ENCODE measurements at places on chromosomes 2 and 18. TPM values are rescaled to one million over a fixed set of nuclear protein-coding genes. Genes with fewer than 3 reads are reported as not detected.

Gene SAG
- total RNA-seq, result 14.7 TPM

Gene ABCG5
- total RNA-seq, result 0.96 TPM

Gene TUBB8B
- not detected for total RNA-seq

Gene BUB1
- total RNA-seq, result 11.6 TPM

Gene SCYGR4
- 1.4 TPM for total RNA-seq

Gene GALNT3
- 11.8 TPM for total RNA-seq

DNA sequence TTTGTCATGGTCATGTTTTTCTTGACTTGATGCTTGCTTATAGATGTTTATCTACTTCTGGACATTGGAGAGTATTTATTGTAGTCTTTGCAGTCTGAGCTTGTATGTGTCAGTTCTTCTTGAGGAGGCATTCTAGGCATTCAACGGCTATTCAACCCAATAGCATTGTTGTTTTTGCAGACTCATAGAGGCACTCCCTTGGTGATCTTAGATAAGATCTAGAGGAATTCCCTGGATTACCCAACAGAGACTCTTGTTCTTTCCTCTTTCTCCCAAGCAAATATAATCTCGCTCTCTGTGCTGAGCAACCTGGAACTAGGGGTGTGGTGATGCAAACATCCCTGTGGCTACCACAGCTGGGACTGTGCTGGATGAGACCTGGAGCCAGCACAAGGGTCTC lies 40.4 kb downstream of the SYT4 start:
- no peak for DNase-seq

GRCh38 chr2:171102802-171103201 lies 57.9 kb downstream of the TLK1 start:
- DNase-seq, result no peak

- DNase-seq, result no peak
These were observed 290.8 kb downstream of the PRKCE start for GRCh38 chr2:45942237-45942738.

GRCh38 chr2:105416156-105416555 lies 17.3 kb upstream of the FHL2 start:
- no peak for DNase-seq

- no peak for DNase-seq
These were observed 289.6 kb upstream of the SLC8A1 start for GRCh38 chr2:40741532-40741931.

- peak; percentile 76 for DNase-seq
These were observed 923 bp downstream of the FIGLA start for GRCh38 chr2:70789304-70790135.

- no peak for DNase-seq
These were observed 131.0 kb downstream of the PRKCE start for GRCh38 chr2:45782436-45782835.

DNA sequence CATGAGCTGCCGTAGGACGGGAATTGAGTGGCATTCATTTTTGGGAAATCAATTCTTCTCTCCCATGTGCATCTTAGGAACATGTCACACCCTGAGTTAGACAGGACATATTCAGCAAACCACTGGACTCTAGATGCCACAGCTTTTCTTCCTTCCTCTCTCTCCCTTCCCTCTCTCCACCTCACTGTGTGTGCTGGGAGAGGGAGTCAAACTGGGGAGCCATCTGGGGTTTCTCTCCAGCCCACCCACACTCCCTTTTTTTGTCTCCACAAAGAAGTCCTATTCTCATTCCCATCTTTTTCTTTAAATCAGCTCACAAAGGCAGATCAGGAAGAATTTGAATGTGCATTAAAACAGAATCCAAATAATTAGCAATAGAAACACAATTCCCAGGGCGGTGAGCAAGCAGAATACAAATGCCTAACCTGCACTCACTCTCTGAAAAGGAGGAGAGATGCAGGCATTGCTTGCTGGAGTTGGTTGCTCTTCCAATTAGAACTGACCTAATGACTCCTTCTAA lies 15.4 kb downstream of the CD28 start:
- DNase-seq, result no peak

- peak; percentile 73 for DNase-seq
These were observed 24.4 kb downstream of the NFE2L2 start for GRCh38 chr2:177239932-177240630.

DNA sequence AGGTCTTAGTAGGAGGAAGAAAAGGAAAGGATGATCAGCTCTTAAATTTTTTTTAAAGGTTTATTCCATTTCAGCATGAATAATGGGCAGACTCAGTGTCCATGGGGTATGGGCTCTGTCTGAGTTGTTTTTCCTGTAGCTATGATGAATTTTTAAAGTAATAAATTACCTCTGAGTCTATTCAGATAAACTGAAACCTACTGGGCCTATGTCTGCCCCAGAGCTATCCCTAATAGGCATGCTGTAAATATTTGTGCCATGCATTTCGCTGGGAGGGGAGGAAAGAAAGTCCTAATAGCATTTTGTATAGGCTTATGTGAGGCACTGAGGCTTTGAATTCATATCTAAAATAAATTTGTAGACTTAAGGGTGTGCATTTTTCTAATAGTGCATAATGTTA lies 210.4 kb upstream of the BOD1L2 start:
- no peak for DNase-seq

DNA sequence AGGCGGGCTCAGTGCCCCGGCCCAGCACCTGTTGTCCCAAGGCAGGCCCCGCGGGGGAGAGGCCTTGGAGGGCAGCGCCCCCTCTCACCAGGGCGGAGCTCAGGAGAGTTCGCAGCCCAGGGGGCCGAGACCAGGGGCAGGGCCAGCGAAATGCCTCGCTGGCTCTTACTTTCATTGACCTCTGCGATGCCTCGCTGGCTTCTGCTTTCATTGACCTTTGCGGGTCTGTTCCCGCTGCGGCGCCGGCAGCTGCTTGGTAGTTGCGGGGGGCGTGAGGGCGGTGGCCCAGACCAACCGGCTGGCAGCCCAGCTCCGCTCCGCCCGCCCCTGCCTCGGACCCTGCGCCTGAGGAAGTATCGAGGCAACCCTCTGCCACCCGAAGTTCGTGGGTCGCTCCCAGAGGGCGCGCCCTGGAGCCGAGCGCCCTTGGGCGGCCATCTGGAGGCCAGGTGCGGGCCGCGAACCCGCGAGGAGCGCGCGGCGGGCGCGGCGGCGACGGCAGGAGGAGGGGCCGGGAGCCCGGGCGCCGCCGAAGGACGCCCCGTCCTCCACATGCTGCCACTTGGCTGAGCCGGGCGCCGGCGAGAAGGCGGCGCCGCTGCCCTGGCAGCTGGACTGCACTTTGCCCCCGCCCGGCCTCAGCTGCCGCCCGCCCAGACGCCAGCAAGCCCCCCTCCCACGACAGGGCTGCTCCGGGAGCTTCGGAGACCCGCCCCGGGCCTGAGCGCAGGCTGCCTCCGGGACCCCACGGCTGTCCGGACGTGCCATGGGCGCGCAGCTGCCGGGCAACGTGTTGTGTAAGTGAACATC lies 118.0 kb upstream of the MSTN start:
- DNase-seq, result peak; percentile 37

DNA sequence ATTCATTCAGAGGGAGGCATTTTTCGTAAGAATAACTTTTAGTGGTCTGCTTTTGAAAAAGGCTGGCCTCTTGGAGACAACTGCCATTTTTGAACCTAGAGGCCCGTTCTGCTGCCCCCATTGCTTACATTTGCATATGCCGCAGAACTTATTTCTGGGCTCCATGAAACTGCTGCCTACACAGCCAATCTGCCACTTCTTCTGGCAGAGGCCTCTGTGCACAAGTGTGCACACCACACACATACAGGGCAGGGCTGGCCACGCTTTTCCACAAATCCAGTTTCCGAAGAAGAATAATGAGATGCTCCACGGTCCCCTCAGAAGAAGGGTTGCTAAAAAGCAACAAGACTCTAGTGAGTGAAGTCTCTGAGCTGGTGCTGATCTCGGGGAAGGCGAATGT lies 56.2 kb downstream of the TMEM200C start:
- no peak for DNase-seq

GRCh38 chr2:208025814-208026184 lies 472 bp upstream of the PLEKHM3 start:
- DNase-seq, result no peak

DNA sequence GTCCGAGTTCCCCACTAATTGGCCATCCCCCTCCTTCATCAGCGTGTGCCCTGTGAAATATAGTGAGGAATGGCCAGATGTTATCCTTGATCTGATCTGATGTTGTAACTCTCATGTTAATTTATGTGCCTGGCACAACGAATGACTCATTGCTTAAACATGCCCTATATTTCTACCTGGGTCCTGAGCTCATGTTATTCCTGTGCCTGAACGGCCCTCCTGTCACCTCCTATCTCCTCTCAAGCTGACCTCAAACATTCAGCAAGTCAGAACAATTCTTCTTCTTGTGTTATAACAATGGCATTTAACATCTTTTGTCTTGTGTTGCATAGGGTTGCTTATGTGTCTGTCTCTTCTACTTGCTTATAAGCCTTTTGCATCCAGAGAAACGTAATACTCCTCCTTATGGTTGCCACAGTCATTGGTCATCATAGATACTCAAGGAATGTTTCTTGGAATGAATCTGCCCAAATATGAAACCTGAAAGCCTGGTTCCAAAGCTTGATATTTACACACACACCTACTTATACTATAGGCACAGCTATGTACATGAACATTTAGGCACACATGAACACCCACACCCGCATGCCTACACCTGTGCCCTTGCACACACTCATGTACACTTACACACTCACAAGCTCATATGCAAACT lies 80.2 kb upstream of the PHLPP1 start:
- DNase-seq, result peak; percentile 25

GRCh38 chr2:38260469-38260868 lies 116.6 kb downstream of the ATL2 start:
- no peak for DNase-seq

- no peak for DNase-seq
These were observed 167.3 kb upstream of the GLI2 start for GRCh38 chr2:120568089-120568974.

DNA sequence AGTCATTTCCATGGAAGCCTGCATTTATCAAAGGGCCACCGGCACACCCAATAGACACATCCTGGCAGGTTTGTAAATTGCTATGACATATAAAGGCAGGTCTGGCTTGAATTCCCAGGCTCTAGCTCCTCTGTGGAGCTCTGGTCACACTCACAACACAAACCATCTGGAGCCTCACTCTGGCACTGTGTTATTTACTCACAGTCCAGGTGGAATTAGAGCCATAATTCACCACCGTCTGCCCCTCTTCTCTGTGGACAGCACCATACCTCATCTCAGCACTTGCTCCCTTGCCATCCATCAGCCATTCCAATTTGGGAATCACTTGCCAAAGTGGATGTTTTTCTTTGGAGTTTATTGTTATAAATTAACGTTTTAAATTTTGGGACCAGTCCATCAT lies 84.3 kb upstream of the OSR1 start:
- DNase-seq, result no peak

DNA sequence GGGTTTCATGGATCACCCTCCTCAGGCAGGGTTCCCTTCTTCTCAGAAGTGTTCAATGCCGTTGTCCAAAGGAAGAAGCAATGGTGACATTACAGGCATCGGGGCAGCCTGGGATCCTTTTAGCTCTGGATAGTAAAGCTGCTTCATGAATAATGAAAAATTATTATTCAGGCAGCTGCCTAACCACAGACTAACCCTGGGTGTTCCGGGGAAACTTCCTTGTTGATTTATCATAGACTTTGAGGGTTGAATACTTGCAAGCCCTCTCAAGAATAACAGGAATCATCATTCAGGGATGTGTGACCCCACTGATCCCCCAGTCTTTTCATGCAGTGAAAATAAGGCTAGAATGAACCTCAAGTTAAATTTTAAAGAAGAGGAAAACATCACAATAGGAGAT lies 419.4 kb downstream of the MEIS1 start:
- DNase-seq, result no peak

DNA sequence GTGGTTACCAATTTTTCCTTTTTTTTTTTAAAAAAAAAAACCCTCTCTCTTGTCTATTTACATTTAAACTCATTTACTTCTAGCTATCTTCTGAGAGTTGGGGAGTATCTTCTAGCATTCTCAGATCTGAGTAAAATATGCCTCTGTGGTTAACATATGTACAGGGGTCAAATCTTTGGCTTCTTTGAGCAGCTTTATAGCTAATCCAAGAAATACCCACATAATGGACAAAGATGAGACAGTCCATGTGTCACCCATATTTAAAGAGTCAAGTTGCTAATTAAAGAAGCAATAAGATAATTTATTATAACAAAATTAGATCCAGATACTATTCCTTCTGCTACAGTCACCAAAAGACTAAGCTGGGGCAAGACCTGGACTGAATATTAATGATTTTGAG lies 139.0 kb upstream of the HNRNPA3 start:
- no peak for DNase-seq

GRCh38 chr2:110099471-110100225 lies 16.0 kb downstream of the MALL start:
- DNase-seq, result no peak

DNA sequence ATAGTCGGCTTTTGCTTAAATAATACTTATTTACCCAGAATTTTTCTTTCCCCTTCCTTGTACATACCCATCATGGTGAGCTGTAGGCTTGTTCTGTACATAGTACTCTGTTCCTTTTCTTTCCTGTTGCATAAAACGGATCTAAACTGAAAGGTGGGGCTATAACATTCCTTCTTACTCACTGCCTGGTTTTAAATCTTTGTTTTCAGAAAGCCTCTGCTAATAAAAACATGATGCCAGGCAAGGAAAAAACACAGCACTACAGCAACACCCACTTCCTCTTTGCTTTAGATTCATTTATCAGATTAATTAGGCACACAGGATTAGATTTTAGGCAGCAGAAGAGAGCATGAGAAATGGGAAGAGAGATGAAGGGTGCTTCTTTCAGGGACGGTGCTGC lies 19.6 kb upstream of the STON1 start:
- DNase-seq, result peak; percentile 79

DNA sequence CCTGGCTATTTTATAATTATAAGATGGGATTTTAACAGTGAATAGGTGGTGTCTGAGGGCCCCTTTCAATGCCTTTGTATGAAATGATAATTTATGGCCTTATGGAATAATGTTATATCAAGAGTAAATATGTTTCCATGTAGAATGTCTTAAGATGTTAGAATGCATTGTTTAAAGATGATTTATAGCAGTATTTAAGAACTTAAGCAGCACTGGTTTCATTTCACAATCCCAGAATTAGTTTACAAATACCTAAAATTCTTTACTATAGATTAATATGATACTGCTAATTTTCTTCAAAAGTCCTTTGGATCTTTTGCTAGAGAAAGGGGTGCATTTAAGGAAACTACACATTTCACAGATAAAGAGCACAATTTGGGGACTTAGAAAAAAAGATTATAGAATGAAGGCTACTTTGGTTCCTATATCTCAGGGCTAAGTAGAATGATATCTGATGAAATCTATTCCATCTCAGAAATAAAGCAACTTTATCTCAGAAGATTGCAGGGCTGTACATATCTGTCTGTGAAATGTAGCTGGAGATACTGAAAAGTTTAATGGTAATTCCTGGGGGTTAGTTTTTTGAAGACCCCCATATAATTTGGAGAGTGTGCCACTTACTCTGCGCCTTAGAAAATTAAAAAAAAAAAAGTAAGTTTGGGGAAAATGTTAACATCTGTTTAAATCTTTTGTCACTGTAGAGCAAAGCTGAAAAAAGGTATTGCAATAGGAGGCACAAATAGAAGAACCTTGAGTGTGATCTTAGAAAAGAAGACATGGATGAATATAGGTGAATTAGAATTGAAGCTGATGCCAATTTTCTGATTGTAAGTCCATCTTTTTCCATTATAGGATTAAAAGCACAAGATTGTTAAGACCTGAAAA lies 123.4 kb downstream of the GULP1 start:
- peak; percentile 37 for DNase-seq

- no peak for DNase-seq
These were observed 26.4 kb downstream of the SPEG start for GRCh38 chr2:219461047-219461514.

All from umbilical cord (tissue), 2 donors.